Fibroblast of lung (primary cell): ENCODE measurements at places on chromosomes 5 and 9. TPM values are rescaled to one million over a fixed set of nuclear protein-coding genes. Genes with fewer than 3 reads are reported as not detected.

SLC45A2 gene
- total RNA-seq, result under 0.01 TPM in 2 replicates

RPS14 gene
- total RNA-seq, result 1,962 and 4,466 TPM in 2 replicates

MCC gene
- 24.7 and 41.3 TPM in 2 replicates for total RNA-seq

MARCHF11 gene
- total RNA-seq, result not detected in 2 replicates

CENPK gene
- 4.9 and 7.1 TPM in 2 replicates for total RNA-seq

SNX24 gene
- 20.3 and 22.3 TPM in 2 replicates for total RNA-seq

ZNF366 gene
- not detected in 2 replicates for total RNA-seq
